ENCODE measurements at places on chromosomes 5 and 9.

GRCh38 chr9:88724331-88724730, 189.4 kb downstream of the NXNL2 start:
- DNase-seq: no peak

DNA sequence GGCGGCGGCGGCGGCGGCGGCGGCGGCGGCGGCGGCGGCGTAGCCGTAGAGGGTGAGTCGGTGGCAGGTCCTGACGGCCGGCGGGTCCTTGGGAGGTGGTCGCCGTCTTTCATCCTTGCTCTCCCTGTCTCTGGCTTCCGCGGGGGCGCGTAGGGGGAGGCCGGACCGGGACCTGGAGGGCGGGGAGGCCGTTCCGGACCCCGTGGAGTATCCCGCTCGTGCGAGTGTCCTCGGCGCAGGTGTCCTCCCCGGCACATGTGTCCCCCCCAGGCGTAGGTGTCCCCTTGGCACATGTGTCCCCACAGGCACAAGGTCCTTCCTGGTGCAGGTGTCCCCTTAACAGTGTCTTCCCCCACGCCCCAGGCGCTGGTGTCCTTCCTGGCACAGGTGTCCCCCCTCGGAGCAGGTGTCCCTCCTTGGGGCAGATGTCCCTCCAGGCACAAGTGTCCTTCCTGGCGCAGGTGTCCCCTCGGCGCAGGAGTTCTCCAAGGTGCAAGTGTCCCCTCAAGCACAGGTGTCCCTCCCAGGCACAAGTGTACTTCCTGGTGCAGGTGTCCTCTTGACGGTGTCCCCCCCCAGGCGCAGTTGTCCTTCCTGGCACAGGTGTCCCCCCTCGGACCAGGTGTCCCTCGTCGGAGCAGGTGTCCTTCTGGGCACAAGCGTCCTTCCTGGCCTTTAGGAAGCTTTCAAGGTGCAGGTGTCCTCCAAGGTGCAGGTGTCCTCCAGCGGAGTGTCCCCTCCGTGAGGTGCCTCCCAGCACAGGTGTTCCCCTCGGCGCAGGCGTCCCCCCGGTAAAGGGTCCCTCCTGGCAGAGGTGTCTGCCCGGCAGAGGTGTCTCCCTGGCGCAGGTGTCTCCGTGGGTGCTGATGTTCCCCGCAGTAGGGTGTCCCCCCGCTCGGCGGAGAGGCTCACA, 519 bp downstream of the EXOC3 start:
- DNase-seq: no peak

DNA sequence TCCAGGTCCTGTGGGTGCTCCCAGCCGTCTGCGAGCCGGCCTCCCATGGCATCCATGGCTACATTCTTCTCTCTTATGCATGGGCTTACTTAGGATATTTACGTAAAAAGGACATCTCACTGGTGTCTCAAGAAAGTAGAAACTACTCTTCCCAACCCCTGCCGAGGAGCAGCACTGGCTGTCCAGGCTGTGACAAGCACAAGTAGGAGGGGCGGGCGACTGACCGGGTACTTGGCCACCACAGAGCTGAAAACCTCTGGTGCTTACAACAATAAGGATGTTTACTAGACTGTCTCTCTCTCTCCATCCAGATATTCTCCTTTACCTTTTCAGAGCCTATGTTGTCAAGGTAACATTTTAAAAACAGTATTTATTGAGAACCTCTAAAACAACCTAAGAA, 56.3 kb upstream of the TBC1D9B start:
- no peak for DNase-seq

GRCh38 chr9:75422944-75423522, 334.7 kb downstream of the OSTF1 start:
- no peak for DNase-seq

DNA sequence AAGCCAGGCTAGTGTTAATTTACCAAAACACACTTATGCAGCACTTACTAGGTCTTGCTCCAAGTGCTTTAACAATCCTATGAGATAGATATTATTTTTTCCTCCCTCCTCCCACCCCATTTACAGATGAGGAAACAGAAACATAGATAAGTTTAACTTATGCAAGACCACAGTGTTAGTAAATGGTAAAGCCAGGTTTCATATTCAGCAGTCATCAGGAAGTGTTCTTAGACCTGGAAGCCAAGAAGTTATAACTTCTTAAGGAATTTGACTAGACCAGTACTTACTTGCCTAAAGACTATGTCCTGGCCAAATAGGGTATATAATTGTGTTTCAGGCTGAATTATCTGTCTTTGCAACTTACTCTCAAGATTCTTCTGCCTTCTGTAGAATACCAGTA, 15.9 kb downstream of the ABHD17B start:
- DNase-seq: no peak

DNA sequence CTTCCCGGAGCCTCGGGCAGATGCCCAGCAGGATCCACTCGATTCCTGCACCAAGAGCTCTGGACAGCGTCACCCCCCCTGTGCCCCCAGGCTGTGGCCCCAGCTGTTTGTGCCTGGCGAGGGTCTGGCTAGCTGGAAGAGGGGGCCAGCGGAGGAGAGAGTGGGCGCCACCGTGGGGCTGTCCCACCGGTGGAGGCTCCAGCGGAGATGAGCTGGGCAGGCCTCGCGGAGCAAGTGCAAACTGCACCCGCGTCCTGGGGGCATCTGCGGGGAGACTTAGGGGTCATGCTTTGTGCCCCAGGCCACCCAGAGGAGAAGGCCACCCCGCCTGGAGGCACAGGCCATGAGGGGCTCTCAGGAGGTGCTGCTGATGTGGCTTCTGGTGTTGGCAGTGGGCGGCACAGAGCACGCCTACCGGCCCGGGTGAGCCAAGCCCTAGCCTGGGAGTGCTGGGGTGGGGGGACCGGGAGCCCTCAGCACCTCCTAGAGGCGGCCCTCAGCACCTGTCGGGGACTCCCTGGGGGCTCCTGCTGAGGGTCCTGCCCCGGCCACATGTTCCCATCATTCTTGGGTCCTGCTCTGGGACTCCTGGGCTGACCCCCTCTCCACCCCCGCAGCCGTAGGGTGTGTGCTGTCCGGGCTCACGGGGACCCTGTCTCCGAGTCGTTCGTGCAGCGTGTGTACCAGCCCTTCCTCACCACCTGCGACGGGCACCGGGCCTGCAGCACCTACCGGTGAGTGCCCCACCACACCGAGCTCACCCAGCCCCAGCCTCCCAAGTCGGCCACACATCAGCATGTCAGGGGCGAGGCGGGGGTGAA, 5.4 kb downstream of the EGFL7 start:
- DNase-seq: no peak

Measured in stimulated activated CD4-positive, alpha-beta T cell treated with anti-CD3 and anti-CD28 coated beads, TNF-alpha, amount 100 ng/mL, for 48 hours (primary cell).